ENCODE measurements at places on chromosomes 6 and 20.

DNA sequence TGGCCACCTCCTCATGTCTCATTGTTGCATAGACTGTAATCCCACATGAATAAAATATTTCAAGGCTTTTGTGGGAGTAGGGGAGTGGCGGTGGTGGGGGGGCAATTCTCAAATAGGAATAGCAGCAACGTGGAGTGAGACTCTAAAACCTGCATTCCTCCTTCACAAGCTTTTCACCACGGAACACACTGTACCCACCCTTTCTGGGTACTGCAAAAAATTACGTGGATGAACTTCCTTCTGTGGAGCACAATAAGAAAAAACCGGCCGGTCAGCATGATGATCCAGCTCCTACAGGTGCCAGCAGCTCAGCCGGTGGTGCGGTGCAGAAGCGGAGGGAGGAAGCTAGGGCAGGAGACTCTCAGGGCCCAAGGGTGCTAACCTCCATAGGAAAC is 930 bp upstream of the RRAGD start:
- DNase-seq: no peak

DNA sequence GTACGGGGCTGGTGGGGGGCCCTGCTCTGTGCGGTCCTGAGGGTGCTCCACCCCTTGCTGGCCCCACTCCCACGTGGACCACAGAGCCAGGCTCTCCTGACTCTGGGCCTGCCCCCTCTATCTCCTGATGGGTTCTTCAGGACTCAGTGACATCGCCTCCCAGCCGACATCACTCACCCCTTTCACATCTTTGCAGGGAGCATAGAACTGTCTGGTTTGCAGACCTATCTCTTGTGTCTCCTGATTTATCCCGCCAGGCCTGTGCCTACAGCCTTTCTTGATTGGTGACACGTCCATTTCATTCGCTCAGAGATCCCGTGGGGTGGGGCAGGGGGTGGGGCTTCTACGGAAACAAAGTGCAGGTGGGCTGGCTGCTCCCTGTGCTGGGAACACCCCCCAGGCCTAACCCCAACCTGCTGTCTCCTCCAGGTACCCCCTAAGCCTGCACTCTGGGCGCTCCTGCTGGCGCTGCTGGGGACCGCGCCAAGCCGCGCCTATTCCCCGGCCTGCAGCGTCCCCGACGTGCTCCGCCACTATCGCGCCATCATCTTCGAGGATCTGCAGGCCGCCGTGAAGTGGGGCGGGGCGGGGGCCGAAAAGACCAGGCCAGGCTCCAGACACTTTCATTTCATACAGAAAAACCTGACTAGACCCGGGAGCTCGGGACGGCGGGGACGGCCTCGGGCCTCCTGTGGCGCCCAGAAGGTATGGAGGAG is 1.7 kb downstream of the C20orf204 start:
- no peak for DNase-seq

DNA sequence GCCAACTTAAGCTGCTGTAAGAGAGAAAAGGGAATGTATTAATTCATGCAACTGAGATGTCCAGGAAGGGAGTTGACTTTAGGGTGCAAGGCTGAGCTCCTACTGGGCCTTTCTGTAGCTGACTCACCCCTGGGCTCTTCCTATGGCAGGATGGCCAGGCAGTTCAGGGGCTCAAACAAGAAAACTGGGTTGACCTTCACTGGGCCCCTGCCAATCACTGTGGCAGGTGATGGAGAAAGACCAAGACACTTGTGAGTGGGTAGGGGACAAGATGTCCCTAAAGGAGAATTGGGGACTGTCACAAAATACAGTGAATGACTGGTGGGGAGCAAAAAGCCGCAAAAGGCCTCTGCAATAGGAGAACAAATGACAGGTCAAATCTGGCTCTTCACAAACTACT is 21.5 kb upstream of the RALGAPA2 start:
- no peak for DNase-seq

DNA sequence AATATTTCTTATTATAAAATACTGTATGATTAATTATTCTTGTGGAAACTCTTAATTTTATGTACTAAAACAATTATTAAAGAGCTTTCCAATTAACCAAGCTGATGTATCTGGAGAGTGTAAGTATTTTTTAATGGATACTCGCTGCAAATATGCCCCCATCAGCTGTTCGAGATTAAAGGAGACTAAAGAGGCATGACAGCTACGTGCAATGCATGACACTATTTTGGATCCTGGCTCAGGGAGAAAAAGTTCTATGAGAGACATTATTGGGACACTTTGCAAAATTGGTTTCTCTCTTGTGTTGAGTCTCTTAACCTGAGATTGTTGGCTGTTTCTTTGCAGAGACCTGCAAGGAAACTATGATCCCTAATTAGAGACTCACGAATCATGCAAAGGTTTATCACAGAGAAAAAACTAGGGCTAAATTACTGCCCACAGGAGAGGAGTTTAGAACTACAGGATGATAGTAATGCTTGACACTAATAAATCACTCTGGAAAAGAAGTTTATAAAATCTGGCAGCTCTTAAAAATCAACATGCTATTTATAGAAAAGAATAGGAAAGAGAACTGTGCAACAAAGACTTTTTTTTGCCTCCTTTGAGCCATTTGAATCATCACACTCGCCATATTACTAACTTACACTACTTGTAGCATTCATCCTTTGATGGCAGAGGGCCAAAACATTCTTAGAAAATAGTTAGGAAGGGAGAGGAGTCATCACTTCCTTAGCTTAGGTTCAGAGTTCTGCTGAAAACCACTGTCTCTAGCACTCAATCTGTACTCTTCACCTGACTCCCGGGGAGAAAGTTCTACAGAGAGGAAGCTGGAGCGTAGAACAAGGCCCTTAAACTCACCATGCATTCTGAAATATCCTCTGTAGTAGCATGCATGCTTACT is 25.3 kb downstream of the NRN1 start:
- peak; percentile 51 for DNase-seq

DNA sequence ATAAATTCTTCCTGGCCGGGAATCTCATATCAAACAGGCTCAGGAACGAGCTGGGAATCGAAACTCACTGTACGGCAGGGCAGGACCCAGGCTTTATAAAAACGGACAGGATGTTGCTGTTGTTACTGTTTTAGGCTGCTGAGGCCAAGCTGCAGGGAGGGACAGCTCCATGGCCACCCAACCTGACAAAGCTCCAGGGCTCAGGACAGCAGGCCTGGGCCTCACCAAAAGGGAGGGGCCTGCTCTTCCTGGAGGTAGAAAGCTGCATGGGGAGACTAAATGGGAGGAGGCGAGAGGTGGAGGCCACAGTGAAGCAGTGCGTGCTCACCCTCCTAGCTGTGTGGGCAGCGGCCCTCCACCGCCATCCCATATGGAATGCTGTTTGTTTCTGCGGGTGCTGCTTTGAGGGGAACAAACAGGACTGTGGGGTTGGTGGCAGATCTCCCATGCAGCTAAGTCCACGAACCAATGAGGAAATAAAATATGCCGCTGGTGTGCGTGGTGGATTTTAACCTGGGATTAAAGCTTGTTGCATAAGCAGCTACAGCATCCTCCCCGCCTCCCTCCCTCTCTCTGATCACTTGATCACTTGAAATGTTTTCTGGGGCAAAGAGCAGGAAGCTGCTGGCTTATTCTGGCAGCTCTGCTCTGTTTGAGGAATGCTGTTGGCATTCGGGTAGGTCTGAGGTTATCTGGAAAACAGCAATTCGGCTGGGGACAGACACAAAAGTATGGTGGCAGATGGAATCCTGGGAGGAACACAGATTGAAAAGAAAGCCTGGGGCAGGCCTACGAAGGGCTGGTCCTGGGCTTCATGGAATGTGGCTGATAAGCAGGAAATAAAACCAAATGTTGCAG is 2.4 kb upstream of the ZMYND8 start:
- peak; percentile 97 for DNase-seq

GRCh38 chr6:84762220-84763002 is 2.0 kb downstream of the TBX18 start:
- DNase-seq: peak; percentile 59

Data from iris pigment epithelial cell (primary cell).